ENCODE measurements at places on chromosomes 2 and 18. TPM values are rescaled to one million over a fixed set of nuclear protein-coding genes. Genes with fewer than 3 reads are reported as not detected.

DNA sequence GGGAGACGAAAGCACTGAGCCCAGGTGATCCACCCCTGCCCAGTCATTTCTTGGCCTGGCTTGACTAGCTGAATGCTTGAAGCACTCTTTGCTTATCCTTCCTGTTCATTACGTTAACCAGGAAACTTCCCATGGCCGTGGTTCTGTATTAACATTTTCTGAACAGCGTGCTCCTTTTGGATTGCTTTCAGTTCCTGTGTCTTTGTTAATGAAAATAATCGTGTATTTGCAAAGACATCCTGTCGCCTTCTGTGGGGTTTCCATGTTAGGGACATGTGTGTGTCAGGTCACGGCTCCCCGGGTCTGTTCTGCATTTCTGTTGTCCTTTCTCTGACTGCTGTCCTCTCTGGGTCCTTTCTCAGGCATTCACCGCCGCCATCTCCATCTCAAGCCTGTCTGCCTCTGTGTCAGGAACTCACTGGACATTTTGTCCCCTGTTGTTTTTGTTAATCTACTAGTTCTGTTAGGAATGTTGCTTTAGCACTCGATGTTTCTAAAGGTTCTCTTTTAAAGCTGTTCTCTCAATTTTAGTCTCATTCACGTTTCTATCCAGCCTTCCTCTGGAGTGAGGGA lies 434.1 kb upstream of the HS6ST1 start:
- no peak for DNase-seq

GRCh38 chr2:50584185-50584584 lies 447.7 kb downstream of the NRXN1 start:
- DNase-seq, result no peak

- DNase-seq, result no peak
Observed at GRCh38 chr18:77632758-77633157, 383.1 kb downstream of the GALR1 start.

DNA sequence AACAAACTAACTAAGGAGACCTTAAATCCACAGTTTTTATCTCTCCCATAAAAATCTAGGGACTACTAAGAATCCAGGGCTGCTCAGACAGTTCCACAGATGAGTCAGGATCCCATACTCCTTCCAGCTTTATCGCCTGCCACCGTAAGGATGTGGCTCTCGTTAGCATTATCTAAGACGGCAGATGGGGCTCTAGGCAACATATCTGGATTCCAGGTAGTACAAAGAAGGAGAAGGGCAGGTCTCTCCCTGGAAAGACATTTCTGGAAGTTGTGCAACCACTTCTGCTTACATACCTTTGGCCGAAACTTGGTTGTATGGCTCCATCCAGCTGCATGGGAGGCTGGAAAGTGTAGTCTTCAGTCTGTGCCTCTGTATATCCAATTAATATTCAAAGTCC lies 149.4 kb downstream of the SP3 start:
- no peak for DNase-seq

GRCh38 chr2:119407430-119408220 lies 24.0 kb upstream of the TMEM37 start:
- DNase-seq, result peak; percentile 61

GRCh38 chr2:155080373-155080772 lies 381.9 kb downstream of the KCNJ3 start:
- no peak for DNase-seq

GRCh38 chr2:224302952-224303351 lies 99.0 kb downstream of the FAM124B start:
- DNase-seq, result no peak

DNA sequence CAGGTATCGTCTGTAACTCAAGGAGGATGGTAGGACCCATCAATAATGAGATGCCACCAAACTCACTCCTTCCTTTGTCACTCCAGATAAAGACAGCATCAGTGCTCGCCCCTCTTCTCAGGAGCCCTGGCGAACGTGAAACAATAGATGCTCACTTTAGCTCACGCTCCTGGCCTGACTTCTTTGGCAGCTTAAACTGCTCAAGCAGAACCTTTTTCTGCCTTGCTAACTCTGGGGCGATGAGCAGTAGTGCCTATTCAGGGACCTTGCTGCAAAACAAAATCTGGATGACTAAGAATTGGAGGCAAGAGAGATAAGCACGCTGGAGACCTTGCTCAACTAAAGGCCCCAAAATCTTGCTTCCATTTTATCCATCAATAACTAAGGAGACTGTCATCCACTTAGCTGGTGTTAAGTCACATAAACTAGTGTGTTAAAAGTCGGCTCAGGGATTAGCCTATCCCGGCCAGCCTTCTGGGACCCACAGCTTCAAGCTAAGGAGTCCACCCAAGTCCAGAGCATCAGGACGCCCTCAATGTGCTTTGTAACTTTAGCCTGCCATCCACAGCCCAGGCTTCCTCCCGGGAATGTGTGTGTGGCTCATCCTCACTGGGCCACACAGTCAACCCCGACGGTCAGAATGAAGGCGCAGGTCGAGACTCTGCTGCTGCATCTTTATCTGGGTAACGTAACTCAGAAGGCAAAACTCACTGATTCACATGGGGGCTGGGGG lies 38.9 kb downstream of the ZNF516 start:
- no peak for DNase-seq

GRCh38 chr2:58594175-58594574 lies 353.1 kb upstream of the FANCL start:
- DNase-seq, result no peak

- no peak for DNase-seq
Observed at GRCh38 chr2:15700131-15700530, 108.5 kb downstream of the DDX1 start.

- DNase-seq, result peak; percentile 47
Observed at GRCh38 chr2:73291093-73291460, 2.3 kb downstream of the EGR4 start.

- DNase-seq, result no peak
Observed at GRCh38 chr18:7735196-7735595, 168.1 kb downstream of the PTPRM start.

- DNase-seq, result no peak
Observed at GRCh38 chr2:40721595-40721994, 269.7 kb upstream of the SLC8A1 start.

GRCh38 chr18:32576296-32576916 lies 105.7 kb upstream of the GAREM1 start:
- DNase-seq, result no peak

- DNase-seq, result no peak
Observed at GRCh38 chr18:11074889-11075288, 74.5 kb downstream of the PIEZO2 start.

GRCh38 chr2:175871331-175872004 lies 130.6 kb downstream of the LNPK start:
- DNase-seq, result no peak

DNA sequence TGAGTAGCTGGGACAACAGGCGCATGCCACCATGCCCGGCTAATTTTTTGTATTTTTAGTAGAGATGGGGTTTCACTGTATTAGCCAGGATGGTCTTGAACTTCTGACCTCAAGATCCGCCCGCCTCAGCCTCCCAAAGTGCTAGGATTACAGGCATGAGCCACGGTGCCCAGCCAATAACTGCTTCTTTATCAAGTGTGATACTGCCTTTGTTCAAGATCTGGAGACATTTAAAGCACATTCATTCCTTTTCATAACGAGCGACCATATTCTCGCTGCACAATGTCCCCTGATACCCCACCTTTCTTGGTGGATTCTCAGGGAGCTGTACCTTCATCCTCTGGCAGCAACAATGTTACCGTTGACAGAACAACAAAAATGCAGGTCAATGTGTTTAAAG lies 75.4 kb downstream of the PIEZO2 start:
- no peak for DNase-seq

- no peak for DNase-seq
Observed at GRCh38 chr2:158651358-158652057, 143.6 kb upstream of the DAPL1 start.

GRCh38 chr18:22204996-22205395 lies 35.6 kb downstream of the GATA6 start:
- DNase-seq, result no peak

GRCh38 chr2:86017901-86018896 lies 87.5 kb downstream of the POLR1A start:
- peak; percentile 52 for DNase-seq

- DNase-seq, result no peak
Observed at GRCh38 chr2:144370937-144371584, 148.9 kb downstream of the ZEB2 start.

- no peak for DNase-seq
Observed at GRCh38 chr2:212032032-212032431, 506.6 kb downstream of the ERBB4 start.

- no peak for DNase-seq
Observed at GRCh38 chr18:73758446-73758845, 389.2 kb downstream of the FBXO15 start.

- no peak for DNase-seq
Observed at GRCh38 chr2:25374411-25374810, 32.7 kb upstream of the DNMT3A start.

DNA sequence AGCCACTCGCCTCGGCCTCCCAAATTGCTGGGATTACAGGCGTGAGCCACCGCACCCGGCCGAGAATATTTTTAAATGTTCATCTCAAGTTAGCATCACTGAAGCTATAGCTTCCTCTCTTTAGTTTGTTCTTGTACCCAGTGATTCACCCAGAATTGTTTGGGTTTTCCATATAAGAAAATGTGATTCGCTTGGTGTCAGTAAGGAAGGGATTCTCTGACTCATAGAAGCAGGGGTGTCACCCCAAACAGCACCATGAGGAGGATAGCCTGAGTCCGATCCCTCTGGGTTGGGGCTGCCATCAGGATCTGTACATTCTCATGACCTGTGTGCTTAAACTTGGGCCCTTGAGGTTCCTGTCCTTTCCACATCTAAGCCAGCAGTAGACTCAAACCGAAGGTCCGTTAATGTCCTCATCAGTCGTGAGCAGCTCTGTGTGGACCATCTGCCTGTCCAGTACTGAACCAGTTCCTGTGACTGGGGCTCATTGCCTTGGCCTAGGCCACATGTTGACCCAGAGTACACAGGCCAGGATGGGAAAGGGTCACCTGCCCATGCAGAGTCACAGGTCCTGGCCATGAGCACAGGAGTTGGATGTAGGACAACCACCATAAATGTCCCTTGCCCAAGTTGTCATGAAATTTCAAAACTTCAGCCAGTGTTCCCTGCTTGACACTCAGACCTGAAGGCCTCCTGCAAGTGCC lies 311.9 kb downstream of the GBX2 start:
- no peak for DNase-seq

DNA sequence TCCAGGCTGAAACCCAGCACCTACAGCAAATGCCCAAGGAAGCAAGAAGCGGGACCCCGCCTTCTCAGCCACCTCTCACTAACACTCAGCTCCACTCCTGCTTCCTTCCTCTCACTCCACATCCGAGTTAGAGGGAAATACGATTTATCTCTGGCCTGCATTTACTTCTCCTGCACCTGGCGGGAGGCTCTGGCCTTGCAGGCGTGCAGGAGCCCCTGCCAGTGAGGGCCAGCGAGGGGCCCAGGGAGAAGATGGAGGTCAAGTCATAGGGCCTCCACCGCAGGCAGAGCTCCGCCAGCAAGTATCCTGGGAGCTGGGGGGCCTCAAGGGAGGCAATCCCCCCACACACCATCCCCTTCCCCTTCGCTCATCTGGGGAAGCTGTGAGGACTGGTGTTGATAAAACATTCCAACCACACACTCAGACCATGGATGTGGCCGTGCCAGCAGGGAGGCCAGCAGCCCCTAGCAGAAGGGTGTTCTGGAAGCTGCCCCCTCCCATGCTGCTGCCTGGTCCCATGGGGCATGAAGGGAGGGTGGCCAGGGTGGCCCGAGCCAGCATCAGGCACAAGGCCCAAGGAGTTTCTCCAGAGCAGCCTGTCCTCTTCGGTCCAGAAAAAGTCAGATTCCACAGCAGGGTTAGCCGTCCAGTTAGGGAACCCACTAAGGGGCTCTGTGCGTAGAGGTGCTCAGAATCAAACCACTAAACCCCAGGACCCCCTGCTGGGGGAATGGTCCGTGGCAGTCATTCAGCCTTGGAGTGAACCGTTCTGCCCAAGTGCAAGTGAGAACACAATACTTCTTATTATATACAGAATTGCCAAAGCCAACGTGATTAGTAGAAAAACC lies 91.2 kb downstream of the HDAC4 start:
- no peak for DNase-seq

The TMEM169 gene
- 0.15 TPM for total RNA-seq

The ARID5A gene
- total RNA-seq, result 13.0 TPM

The GALNT3 gene
- 0.13 TPM for total RNA-seq

The WNT6 gene
- total RNA-seq, result 0.17 TPM

The MC4R gene
- total RNA-seq, result not detected

The CTAGE1 gene
- not detected for total RNA-seq

The TOGARAM2 gene
- 14.2 TPM for total RNA-seq

The CIAO1 gene
- total RNA-seq, result 59.2 TPM

The COL6A3 gene
- 27.7 TPM for total RNA-seq

Measured in heart right ventricle (tissue), 16 donors.